Caudate nucleus (tissue), 63 donors: ENCODE measurements at places on chromosomes 3 and 15.

DNA sequence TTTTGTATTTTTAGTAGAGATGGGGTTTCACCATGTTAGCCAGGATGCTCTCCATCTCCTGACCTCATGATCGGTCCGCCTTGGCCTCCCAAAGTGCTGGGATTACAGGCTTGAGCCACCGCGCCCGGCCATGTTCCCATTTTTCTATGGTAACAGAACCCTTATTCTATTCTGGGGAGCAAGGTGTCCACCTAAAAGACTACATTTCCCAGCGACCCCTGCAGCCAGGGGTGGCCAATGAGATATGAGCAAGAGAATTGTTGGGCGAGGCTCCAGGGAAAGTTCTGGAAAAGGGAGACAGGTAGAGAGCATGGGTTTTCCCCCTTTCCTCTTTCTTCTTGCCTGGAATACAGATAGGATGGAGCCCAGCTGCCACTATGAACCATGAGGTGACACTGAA, 96.9 kb downstream of the LINGO1 start:
- DNase-seq: no peak

GRCh38 chr3:125325746-125326145, 49.4 kb downstream of the ZNF148 start:
- no peak for DNase-seq

GRCh38 chr3:102791641-102792589, 357.1 kb downstream of the ZPLD1 start:
- no peak for DNase-seq

GRCh38 chr3:10563396-10563795, 58.0 kb upstream of the ATP2B2 start:
- DNase-seq: no peak

- DNase-seq: no peak
Observed at GRCh38 chr3:120468635-120469295, 18.0 kb upstream of the FSTL1 start.

DNA sequence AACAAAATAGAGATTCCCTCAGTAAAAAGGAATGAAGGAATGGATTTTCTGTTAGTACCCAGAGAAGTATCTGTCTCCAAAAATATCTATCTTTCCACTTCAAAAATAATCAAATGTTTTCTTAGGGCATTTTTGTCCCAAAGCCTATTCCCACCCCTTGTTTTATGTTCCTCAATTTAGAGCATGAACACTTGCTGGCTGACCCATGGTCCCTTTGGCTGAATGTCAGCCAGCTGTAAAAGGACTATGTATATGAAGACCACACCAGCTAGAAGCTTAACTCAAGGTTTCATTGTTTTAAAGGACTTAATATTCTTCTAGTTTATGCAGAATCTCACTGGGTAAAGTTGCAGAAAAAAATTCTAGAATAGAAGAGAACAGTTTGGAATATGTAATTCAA, 931.2 kb downstream of the MCTP2 start:
- DNase-seq: no peak

- no peak for DNase-seq
Observed at GRCh38 chr3:14787630-14788029, 31.1 kb upstream of the FGD5 start.
